Vagina (tissue), 2 donors: ENCODE measurements at places on chromosomes 12 and 14.

GRCh38 chr14:67833403-67833802, 13.8 kb downstream of the RAD51B start:
- no peak for DNase-seq

DNA sequence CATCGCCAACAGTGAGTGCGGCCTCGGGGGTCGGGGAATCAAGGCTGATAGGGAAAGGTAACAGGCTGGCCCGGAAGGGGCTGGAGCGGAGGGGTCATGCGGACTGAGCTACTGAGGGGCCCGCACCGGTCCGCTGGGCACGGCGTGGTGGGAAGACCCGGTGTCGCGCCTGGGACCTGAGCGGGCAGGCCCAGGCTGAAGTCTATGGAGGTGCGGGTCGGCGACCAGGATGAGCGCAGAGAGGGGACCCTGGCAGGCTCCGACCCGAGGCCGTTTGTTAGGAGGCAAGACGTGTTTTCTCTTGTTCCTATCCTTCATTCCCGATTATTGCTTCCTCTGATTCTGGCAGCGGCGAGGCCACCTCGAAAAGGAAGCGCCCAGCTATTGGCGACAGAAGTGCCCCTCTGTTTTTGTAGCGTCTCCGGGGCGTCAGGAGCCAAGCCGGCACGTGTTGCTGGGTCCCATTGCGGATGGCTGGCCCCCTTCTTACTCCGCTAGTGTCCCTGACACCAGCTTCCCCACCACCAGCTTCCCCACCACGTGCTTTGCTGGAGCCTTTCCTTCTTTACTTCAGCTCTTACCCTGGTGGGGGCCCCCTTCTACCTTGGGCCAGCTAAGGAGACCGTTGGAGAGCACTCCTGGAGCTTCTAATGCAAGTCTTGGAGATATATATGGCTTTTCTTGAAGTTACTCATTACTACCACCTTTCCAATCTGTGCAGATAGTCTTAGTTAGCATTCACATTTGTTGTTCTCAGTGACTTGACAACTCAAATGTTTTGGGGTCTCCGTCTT, 653 bp downstream of the PA2G4 start:
- DNase-seq = no peak

DNA sequence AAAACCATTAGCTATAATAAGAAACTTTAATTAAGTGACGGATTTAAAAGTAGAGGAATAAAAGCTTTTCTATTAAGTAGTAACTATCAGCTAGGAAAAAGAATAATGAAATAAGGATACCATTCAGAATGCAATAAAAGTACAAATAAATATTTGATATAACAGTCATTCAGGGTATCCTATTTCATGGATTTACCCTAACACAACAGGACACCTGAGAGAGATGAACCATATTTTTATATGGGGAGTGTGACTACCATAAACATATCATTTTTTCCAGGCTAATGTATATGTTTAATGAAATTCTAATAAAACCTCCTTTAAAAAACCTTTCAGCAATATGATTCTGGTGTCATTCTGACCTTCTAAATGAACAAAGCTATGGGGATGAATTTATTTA, 393.8 kb downstream of the SNAPC1 start:
- DNase-seq = no peak

DNA sequence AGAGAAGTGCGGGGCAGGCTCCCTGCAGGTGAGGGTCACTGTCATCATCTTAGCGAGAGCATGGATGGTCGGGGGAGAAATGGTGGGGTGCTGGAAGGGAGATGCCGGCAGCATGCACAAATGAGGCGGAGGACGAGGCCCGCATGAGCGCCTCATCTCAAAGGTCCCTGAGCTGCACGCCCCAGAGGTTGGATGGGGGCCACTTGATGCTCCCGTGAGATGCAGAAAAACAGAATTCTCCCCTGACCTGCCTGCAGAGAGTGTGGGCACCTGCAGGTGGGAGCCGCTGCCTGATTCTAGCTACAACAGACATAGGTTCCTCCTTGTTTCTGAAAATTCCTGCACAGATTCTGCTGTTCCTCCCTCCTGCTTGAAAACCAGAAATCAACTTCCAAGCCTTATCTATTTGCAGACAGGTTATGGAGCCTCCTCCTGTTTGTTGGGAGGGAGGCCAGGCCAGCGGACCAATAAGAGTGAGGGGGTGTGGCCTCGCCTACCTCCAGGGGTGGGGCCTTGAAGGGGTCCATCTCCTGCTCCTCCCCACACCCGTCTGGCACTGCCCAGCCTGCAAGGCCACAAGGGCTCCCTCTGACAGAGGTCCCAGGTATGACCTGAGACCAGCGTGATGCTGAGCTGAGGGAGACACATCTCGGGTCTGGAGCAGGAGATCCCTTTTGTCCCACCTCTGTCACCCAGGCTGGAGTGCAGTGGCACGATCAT, 67.2 kb downstream of the KDM2B start:
- DNase-seq = no peak

DNA sequence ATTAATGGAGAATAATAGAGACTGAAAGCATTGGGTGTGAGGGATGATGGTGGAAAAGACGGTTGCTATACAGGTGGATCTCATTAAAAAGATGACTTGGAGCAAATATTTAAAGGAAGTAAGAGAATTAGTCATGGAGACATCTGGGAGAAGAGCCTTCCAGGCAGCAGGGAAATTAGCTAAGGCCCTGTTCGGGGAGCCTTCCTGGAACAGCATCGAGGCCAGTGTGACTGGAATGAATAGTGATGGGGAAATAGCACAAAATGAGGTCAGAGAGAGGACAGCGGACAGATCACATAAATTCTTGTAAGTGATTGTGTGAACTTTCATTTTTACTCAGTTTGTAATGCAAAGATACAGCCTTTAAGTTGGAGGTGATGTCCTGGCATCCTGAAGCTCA, 842.3 kb downstream of the SLC6A15 start:
- peak; percentile 90 for DNase-seq

DNA sequence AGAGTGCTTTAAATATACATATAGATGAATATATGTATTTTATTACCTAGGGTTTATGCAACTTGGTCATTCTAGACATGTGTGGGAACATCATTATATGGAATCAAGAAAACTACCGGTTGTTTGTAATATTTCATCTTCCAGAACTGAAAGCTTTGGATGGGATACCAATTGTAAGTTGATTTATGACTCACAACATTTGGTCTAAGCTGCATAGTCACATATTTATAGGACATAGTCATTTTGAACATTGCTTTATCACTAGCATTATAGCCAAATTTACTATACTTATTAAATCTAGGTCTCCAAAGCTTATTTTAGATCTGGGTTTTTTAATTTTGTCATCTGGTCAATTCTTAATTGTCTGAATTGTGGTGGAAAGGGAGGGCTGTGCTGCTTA, 83.7 kb upstream of the PCNX4 start:
- no peak for DNase-seq

- no peak for DNase-seq
These were observed 216.4 kb downstream of the SLC41A2 start for GRCh38 chr12:104741497-104742367.

DNA sequence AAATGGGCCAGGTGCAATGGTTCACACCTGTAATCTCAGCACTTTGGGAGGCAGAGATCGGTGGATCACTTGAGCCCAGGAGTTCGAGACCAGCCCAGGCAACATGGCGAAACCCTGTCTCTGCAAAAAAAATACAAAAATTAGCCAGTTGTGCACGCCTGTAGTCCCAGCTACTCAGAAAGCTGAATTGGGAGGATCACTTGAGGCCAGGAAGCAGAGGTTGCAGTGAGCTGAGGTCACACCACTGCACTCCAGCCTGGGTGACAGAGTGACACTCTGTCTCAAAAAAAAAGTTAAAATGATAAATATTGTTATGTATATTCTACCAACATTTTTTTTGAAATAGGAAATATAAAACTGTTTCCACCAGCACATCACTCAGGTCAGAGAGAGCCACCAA, 64.9 kb downstream of the NDUFA12 start:
- no peak for DNase-seq

DNA sequence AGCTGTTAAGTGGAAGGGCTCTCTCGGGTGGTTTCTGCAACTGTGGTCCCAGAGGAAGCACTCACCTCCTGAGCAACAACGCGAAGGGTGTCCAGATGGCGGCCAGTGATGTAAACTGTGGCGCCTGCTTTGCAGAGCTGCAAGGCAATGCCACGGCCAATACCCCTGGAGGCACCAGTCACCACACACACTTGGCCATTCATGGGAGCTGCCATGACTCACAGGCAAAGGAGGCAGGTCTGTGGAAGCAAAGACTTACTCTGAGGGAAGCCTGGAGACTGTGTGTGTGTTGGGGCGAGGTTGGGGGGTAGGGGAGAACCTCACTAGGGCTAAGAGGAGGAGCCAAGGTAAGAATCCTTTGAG, 707 bp downstream of the DHRS1 start:
- no peak for DNase-seq

GRCh38 chr12:52236386-52237050, 3.5 kb downstream of the KRT7 start:
- no peak for DNase-seq

DNA sequence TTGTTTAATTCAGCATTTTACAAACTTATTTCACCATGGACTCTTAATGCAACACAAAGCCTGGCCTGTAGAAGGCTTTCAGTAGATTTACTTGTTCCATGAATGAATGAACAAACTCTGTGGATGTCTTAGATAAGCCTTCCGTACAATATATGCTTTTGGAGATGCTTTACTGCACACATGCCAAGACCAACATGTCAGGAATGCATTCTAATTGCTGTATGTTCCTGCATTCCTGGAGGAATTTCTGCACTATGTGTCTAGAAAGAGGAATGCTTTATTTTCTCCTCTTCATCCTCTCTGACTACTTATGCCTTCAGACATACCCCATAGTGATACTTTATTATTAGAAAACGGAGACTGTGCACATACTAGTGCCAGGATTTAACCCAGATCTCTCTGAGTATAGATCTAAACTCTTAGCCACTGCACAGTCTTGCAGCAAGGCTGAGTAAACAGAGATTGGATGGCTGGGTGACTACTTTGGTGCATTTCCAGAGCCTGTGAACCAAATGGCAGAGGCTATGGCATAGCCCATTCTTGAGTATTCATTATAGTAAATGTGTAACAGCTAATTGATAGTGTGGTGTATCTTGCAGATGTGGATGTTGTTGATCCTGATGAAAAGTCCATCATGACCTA, 108.2 kb downstream of the SYNE2 start:
- DNase-seq = no peak

GRCh38 chr14:29215853-29216252, 449.3 kb downstream of the FOXG1 start:
- DNase-seq = no peak

DNA sequence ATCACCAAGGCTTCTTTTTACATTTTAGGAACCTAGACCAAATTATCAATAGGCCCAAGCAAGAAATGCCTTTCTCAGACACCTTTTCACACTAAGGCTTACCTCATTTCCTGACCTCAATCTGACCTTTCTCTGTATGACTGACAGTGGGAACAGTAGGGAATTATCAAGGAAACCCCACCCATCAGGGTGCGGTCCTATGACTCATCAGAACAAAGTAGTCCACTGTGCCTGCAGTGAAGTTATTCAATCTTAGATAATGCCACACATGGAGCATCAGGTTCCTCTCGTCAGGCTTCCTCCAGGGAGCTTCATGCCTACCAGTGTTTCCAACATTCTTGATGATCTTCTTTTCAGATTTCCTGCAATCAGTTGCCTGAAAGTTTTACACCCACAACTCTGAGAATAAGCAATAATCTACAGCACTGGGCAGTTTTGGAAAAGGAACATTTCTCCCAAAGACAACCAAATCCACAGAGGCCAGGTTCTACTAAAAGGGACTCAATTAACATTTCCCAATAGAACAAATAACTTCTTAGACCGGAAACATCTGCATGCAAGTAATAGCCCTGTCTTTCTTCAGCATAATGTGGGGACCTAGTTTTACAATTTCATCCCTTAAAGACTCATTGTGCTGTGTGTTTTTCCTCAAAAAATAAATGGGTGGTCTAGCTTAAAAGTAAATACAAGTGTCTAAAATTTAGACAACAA, 35.9 kb upstream of the TMTC2 start:
- DNase-seq = no peak

- no peak for DNase-seq
These were observed 450.0 kb downstream of the FOXG1 start for GRCh38 chr14:29216268-29217232.
